ENCODE measurements at places on chromosomes 5 and 9.
A peak's percentile ranks its signal among the peaks of the same experiment; 100 is the strongest.

- no peak for DNase-seq
Observed at GRCh38 chr5:122114501-122114900, 14.8 kb upstream of the ZNF474 start.

GRCh38 chr5:138032028-138032571, 779 bp downstream of the FAM13B start:
- no peak for DNase-seq

GRCh38 chr5:135319928-135320606, 79.0 kb downstream of the MACROH2A1 start:
- no peak for DNase-seq

GRCh38 chr5:146860213-146860893, 18.2 kb downstream of the PPP2R2B start:
- DNase-seq: no peak

DNA sequence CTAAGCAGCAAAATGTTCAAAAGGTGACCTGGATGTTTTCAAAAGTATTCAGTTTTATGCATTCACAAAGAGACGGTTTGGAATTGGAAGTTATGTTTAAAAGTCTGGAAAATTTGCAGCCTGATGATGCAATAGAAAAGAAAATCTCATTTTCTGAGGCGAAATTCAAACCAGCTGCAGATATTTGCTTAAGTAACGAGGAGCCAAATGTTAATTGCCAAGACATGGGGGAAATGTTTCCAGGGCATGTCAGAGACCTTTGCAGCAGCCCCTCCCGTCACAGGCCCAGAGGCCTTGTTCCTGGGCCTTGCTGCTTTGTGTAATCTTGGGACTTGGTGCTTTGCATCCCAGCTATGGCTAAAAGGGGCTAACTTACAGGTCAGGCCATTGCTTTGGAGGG, 228.2 kb downstream of the MAN2A1 start:
- no peak for DNase-seq

DNA sequence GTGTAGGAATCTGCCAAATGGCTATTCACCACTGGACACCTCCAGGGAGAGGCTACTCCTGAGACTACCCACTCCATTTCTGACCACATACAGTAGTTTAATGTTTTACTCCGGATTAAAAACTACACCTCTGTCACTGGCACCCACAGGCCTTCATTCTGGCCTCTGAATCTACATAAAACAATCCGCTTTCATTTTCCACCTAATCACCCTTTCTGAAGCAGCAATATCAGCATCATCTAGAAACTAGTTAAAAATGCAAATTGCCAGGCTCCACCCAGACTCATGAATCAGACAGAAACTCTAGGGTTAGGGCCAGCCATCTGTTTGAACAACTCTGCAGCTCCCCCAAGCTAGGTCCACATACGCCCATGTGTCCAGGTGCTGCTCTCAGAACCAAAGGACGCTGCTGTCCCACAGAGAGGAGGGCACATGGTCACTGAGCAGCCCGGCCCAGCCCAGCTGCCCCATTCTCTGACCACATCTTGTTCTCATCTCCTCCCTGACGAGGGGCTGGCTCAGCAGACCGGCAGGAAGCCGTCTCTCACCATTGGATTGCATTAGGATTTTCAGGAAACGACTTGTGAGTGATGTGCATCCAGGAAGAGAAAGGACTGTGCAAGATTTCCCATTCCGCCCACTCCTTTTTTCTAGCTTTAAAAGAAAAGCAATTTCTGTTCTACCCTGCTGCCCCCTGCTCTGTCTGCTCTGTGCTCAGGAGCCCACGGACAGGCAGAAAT, 34.7 kb downstream of the ADAM19 start:
- peak; percentile 17 for DNase-seq

- DNase-seq: no peak
Observed at GRCh38 chr5:65161655-65162054, 320.1 kb downstream of the ADAMTS6 start.

DNA sequence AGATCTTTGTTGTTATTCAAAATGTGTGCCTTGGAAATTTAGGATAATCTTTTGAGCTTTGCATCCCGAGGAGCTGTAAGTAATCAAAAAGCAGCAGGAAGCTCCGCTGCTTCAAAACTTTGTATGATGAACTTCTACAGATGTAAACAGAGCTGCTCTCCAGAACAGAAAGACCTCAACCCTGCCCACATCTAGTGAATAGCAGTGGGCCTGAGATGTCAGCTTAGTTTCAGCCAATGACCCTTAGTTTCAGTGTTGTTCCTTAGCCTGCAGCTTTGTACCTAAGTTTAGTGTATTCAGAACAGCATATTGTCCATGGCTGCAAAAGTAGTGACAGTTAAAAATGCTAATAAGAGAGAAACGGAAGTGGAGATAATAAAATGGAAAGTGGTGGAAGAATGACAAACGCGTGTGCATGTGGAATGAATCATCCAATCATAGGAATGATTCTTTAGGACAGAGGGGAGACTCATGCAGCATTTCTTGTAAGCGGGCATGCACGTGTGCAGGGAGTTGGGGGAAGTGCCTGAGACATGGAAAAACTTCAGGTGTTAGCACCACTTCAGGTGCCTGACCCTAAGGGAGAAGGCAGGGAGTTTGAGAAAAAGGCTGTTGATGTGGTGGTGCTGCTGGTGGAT, 24.9 kb downstream of the SNX24 start:
- no peak for DNase-seq

DNA sequence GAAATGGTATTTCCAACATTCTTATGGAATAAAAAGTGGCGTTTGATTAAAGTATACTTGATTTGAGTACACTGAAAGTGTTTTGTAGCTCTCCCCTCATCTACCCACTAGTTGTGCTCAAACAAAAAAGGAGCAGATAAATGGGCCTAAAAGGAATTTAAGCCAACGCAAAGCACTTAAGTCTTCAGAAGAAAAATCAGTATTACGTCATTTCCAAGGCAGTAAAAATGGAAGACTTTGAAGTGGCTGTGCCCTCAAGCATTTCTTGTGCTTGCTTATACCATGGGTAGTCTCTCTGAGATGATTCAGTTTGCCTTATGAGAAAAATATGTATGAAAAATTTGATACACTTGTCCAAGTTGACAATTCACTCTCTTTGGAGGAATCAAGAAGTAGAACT, 279.9 kb upstream of the CD180 start:
- no peak for DNase-seq

- no peak for DNase-seq
Observed at GRCh38 chr5:151095341-151096000, 14.6 kb upstream of the TNIP1 start.

GRCh38 chr9:19699756-19700155, 89.1 kb downstream of the SLC24A2 start:
- no peak for DNase-seq

- DNase-seq: no peak
Observed at GRCh38 chr5:36874465-36874864, 2.1 kb upstream of the NIPBL start.

- DNase-seq: no peak
Observed at GRCh38 chr5:101976933-101977332, 319.2 kb downstream of the SLCO4C1 start.

DNA sequence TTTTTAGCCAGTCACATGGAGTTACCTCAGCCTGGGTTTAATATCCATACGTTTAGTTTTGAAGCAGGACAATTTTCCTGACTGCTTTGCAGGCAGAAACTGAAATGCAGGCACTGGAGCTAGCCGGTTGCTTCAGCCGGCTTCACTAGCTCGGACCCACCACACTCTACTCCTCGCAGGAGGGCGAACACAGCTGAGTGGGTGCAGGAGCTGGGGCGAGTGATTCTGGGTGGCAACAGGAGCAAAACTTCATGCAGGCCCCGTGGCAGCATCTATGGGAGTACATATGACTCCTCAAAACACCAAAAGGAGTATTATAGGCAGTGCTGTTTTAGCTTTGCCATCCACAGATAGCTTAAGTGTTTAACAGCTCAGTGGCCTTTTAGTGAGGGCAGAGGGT, 1211.8 kb upstream of the NUDT12 start:
- DNase-seq: no peak

- DNase-seq: no peak
Observed at GRCh38 chr5:107824821-107825220, 154.1 kb upstream of the EFNA5 start.

DNA sequence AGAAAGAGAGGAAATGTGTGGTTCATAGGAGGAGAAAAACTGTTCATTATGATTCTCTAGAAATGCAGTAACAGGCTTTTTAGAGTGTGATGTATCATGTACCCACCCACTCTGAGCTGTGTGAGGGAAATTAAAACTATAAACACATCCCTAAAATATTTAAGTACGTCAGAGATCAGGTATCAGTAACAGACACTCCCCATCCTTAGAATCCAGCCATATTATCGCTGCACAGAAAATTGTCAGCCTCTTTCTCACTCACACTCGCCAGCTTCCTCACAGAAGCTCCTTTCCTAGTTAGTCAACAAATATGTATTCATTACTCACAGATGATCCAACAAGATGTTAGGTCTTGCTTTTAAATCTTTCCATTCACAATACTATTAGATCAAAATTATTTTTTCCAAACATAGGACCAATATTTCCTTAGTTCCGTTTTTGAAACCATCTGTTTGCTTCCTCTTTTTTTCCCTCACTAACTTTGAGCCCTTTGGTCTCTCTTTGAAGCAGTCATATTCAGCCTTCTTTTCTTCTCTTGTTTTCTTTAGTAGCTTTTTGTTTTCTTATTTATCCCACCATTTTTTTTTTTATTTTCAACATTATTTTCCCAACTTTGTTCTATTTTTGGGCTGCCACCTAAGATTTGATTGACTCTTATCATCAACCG, 13.6 kb upstream of the MAST4 start:
- DNase-seq: no peak

DNA sequence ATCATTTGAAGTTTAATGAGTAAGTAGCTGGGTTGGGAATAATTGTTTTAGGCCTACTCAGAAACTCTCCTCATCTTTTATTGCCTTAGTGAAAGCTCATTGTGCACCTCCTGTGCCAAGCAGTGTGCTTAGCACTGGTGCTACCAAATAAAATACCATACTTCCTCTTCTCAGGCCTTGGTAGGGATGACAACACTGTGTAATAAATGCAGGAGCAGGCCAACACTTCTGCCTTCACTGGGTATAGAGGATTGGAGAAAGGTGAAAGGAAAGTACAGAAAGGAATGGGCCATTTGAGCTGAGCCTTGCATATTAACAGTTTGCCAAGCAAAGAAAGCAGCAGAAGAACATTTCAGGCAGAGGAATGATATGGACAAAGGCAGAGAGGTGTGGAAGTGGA, 285.7 kb downstream of the NR3C1 start:
- no peak for DNase-seq

GRCh38 chr9:97568461-97569275, 64.5 kb downstream of the TSTD2 start:
- no peak for DNase-seq

DNA sequence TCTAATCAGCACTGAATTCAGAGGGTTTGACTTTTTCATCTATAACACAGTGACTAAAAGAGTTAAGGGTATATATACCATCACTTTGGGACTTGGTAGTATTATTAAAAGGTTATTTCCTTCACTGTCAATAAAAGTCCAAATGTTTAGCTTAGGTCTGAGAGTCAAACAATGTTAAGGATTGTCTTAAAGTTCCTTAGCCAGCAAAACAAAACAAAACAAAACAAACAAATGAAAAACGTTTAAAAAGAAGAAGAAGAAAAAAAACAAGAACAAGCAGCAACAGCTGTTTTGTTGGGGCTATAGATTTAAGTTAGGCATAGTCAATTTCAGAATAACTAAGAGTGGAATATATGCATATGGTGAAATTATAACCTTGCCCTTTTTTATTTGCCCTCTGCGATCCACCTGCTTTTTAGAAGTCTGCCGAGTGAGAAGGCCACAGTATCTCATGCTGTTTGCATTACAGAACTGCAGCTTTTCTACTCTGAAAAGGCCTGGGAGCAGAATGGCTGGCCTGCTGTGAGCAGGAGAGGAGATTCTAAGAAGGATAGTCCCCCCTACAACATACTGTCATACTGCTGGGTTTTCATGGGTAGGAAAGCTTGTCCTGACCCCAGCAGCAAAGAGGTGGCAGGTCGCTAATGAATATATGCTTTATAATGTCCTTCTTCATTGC, 141.7 kb downstream of the NTRK2 start:
- DNase-seq: no peak

DNA sequence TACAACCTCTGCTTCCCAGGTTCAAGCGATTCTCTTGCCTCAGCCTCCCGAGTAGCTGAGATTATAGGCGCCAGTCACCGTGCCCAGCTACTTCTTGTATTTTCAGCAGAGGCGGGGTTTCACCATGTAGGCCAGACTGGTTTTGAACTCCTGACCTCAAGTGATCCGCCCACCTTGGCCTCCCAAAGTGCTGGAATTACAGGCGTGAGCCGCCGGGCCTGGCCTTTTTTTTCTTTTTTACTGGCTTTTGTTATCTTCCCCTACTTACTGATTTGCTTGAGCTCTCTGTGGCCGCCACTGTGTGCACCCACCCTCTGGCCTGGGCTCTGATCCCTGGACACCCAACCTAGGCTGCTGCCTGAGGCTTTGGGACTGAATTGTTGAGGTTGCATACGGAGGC, 60.3 kb downstream of the ANKRD33B start:
- no peak for DNase-seq

DNA sequence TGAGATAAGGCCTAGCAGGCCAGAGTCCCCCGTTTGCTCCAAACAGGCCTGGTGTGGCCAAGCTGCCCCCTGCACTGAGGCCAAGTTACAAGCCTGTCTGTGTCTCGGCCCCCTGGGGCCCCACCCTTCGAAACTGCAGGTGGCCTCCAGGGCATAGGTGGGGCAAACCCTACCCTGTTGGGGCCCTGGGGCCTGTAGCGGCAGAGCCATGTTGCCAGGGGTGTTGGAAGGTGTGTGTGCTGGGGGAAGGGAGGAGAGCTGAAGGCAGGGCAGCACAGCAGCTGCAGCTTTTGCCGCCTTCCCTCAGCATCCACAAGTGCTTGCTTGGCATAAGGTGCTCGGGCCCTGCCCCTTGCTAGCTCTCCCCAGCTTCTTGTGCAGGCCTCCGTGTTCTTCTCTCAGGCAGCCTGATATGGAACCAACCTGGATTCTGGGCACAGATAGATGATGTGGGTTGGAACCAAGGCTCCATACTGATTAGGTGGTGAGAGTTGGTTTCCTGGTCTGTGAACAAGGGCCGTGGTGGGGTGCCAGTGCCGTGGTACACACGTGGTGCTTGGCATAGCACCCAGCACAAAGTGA, 12.7 kb downstream of the IRF1 start:
- DNase-seq: no peak

DNA sequence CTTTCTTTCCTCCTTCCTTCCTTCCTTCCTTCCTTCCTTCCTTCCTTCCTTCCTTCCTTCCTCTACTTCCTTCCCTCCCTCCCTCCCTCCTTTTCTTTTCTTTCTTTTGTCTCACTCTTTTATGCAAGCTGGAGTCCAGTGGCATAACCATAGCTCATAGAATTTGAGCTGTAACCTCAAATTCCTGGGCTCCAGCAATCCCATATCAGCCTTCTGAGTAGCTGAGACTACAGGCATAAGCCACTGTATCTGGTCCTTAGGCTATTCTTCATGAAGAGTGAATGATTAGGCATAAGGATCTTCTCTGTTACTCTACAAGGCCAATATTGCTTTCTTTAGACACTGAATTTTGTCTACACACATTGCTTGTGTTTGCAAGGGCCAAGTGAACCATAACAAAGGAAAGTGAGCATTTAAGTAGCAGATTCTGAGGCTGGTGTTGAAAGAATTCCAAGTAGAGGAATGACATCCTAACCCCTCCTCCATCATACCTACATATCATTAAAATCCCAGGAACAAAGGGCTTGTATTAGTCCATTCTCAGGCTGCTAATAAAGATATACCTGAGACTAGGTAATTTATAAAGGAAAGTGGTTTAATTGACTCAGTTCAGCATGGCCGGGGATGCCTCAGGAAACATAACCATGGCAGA, 293.2 kb downstream of the HCN1 start:
- no peak for DNase-seq

Data from activated naive CD8-positive, alpha-beta T cell treated with anti-CD3 and anti-CD28 coated beads for 36 hours (primary cell).